Activated CD4-positive, CD25-positive, alpha-beta regulatory T cell (primary cell): ENCODE measurements at places on chromosomes 13 and 19.

- no peak for DNase-seq
Measured at GRCh38 chr19:33193865-33194362, at the start of gene LRP3. Gene LRP3 (plus strand): TSS chr19:33194330. CDS start chr19:33194786, 456 bp downstream.

DNA sequence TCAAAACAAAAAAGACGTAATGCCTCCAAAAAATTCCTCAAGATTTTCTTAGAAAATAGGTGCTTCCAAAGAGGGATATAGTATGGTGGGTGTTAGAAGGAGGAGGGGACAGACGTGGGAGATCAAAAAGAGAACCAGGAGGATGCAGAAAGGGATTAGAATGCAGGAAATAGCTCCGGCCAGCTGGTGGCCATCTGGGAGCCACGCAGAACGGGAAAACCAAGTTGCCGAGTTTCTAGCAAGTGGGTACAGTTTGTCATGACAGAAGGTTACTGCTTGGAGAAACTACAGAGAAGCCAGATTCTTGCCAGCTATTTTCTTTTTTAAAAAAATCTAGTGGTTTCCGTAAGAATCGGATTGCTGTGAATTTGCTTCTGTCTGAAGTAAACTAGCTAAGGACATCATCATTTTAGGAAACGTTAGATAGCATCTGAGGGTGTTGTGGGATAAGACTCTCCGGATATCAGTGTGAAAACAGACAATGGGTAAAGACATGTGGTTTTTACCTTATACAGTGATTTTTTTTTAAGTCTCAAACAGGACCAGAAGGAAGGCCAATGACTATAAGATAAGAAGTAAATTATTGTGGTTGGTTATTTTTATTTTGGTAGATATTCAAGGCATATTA lies 104.9 kb downstream of the HSPH1 start:
- DNase-seq: no peak

GRCh38 chr19:17135001-17135853 lies 59.6 kb downstream of the MYO9B start:
- DNase-seq: no peak

DNA sequence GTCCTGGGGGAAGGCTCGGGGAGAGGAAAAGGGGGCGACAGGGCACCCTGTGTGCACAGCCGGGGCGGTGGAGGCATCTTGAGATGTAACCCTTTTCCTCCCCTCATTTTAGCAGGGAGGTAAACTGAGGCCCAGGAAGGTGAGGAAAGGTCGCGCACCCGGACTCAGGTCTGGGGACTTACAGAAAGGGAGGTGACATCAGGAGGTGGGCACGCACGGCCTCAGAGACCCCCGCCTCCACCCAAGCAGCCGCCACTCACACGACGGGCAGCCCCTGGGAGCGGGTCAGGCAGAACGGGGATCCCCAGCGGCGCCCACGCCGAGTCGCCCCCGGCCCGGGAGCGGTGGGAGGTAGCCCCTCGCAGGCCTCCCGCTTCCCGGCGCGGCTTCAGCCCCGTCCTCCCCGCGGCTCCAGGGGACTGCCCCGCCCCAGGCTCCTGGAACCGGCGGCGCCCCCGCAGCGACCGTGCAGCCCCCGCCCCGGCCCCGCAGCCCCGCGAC lies 477 bp downstream of the PIP5K1C start:
- DNase-seq: no peak

GRCh38 chr19:2462635-2463421 lies 6.1 kb upstream of the LMNB2 start:
- DNase-seq: no peak

DNA sequence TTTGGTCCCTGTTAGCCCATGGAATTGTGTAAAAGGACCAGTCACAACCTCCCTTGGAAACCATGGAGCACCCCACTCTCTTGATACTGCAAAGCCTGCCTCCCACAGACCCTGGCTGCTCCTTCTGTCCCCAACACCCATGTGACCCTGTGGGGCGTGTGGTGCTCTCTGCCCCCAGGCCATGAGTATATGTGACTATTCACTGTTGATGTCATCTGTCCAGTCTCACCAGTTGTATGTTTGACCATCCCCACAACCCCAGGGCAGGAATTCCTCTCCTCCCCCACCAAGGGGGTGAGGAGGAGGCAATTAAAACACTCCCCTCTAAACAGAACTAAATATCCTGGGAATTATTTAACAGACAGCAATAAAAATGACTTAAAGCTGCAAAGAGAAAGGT lies 35.2 kb downstream of the KCTD15 start:
- DNase-seq: no peak

DNA sequence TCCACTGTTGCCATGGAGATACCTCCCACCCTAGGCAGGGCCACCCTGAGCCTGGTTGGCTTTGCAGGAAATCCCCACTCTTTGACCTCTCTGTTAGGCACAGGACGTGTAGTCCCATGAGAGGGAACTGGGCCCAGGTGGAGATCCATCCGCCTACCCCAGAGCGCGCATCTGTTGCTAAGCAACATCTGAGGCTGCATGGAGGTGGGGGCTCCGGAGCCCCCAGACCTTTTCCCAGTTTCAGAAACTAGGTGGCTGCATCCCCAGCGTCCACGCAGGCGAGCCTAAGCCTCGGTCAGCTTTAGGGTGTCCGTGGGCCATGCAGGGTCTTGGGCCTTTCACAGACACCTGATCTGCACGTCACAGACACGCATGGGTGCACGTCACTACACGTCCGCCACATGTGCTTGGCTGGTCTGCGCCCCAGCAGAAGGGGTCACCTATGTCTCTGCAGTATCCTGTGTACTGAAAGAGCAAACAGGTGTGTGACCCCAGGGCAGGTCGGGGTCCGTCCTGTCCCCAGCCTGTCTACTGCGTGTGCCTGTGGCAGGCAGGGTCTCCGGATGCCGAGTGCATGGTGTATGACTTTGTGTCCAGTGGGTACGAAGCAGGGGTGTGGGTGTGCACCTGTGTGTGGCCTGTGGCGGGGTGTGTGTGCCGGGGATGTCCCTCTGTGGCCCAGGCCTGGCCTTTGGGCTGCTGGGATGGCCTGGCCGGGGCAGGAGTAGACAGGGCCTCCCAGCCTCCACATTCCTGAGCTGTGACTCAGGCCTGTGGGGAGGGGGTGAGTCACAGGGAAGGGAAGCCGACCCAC lies 4.1 kb upstream of the CIRBP start:
- no peak for DNase-seq

DNA sequence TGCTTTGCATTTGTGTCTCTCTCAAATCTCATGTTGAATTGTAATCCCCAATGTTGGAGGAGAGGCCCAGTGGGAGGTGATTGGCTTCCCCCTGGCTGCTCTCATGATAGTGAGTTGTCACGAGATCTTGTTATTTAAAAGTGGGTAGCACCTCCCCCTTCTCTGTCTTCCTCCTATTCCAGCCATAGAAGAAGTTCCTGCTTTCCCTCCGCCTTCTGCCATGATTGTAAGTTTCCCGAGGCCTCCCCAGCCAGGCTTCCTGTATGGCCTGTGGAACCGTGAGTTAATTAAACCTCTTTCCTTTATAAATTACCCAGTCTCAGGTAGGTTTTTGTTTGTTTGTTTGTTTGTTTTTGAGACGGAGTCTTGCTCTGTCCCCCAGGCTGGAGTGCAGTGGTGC lies 3.8 kb downstream of the LILRA4 start:
- no peak for DNase-seq

GRCh38 chr13:98442391-98443230 lies 134.3 kb downstream of the STK24 start:
- no peak for DNase-seq

DNA sequence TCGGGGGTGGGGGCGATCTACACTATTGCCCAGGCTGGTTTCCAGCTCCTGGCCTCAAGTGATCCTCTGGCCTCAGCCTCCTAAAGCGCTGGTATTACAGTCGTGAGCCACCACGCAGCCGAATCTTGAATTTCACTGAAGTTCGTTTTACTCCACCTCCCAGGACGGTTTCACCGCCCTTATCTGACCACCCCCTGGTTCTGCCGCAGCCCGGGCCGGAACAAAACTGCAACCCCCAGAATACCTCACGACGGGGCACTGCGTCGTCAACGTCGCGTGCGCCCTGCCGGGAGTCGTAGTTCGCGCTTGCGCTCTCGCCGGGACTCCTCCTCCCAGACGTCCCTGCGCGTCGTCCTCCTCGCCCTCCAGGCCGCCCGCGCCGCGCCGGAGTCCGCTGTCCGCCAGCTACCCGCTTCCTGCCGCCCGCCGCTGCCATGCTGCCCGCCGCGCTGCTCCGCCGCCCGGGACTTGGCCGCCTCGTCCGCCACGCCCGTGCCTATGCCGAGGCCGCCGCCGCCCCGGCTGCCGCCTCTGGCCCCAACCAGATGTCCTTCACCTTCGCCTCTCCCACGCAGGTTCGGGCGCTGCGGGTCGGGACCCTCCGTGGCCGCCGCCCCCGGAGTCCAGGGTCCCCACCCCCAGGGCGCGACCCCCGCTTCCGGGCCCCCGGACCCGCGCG lies at the start of gene ATP5F1D:
TSS of gene ATP5F1D (plus strand) at position 335 of the 679 bp plus-strand sequence. CDS start at position 435, 100 bp downstream.
- peak; percentile 78 for DNase-seq

DNA sequence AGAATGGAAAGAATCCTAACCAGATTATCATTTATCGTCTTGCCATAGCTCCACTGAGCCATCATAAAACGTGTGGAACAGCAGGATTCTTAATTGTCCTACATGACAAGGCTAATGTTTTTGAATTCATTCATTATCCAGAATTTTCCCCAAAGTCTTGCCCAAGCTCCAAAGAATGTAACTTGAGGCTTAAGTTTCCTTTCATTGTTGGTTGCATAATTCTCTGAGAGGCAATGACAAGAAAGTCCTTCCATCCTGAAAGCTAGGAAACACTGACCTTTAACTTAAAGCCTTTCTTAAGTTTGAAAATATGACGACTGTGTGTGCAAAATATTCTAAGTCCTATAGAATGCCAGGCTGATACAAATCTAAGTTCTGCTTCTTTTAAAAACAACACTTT lies 546.1 kb downstream of the SUCLA2 start:
- no peak for DNase-seq

- no peak for DNase-seq
Measured at GRCh38 chr13:101305981-101306411, 110.3 kb downstream of the NALCN start.

- DNase-seq: no peak
Measured at GRCh38 chr19:5913739-5914357, at the start of gene CAPS. Gene CAPS (plus strand): TSS chr19:5914254. CDS start chr19:5914407, 153 bp downstream.

DNA sequence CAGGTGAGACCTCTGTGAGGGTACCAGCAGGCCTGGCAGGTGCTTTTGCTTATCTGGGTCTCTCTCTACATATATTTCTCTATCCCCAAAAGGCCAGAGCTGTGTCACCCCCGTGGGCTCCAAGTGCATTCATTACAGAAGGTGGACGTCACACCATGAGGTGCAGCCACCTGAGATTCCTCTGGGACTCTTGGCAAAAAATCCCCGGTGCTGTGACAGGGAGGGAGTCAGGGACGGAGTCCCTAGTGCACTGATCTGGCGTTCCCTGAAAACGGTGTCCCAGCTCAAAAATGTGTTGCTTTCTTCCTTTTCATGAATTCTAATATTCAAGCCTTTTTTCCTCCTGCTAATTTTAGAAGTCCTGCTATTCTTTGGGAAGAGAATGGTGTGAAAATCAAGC lies 13.5 kb downstream of the TSHZ3 start:
- no peak for DNase-seq

DNA sequence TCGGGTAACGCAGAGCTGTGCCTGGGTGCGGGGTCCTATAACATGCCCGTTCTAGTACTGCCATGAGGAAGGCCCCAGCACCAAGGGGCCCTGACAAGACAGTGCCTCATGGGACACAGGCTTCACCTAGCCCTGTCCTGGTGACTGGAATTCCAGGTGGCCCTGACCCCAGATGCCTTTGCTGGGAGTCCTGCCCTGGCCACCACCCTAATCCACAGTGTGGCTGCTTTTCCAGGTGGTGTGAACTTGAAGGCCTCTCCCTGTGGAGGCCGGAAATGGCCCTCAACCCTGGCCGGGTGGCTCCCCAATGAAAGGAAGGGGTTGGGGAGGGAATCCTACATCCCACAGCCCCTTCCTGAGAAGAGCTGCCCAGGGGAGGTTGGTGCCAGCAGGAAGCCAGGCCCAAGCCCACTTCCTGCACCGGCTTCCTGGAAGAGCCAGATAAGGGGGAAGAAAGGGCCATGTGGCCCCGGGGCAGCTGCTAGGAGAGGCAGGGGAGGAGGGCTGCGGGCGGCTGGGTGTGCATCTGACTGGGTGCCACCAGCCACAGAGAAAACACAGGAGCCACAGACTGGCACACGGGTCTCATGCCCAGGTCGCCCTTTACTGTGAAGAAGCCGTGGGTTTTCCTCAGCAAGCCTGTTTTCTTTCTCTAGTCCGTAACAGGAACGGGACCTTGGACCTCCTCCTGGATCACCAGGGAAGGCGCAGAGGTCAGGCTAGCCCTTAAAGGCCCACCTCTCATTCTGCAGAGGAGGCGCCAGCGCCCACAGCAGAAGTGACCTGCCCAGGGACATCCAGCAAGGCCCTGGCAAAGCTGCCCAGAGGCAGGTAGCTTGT lies 4.7 kb downstream of the LSM4 start:
- DNase-seq: no peak

GRCh38 chr13:82636119-82636518 lies 1246.2 kb downstream of the SLITRK1 start:
- no peak for DNase-seq

DNA sequence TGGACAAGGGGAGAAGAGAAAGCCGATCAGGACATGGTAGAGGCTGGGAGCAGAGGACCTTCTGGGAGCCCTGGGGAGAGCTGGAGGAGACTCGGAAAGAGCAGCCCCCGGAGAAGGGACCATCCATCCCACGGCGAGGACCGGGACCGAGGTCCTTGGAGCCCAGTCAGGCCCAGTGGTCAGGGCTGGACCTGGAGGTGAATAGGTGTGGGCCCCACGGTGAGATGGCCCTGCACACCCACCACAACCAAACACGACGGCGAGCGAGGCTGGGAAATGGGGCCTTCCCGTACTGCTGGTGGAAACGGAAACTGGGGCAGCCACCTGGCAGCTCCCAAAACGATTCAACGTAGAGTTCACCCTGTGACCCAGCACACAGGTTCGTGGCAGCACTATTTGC lies 3.7 kb upstream of the NTN5 start:
- no peak for DNase-seq

DNA sequence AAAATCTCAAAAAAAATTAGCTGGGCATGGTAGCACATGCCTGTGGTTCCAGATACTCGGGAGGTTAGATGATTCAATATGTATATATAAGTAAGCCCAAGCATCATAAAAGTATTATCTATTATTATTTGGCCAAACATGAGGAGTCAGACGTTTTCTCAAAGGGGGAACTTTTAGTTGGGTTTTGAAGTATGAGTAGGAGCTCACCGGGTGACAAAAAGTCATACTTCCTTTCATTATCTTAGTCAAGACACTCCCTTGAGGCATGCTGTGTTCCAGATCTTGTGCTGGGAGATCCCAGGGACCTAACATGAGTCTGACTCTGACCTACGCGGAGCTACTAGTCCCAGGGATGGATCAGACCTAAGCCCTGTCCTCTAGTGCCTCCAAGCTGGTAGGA lies 8.2 kb upstream of the MYH14 start:
- DNase-seq: no peak

GRCh38 chr19:47778954-47779351 lies 450 bp downstream of the SELENOW start:
- DNase-seq: no peak

DNA sequence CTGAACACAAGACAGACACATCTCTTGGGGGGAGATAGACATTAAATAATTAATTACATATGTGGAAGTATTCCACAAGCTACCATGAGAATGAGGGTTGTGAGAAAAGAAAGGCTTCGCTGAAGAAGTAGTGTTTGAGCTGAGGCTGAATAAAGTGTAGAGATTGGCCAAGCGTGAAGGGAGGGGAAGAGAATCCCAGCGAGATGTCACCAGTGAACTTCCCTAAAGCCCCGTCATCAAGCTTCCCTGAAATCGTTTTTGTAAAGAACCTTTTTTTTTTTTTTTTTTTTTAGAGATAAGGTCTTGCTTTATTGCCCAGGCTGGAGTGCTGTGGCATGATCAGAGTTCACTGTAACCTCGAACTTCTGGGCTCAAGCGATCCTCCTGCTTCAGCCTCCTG lies 235.2 kb downstream of the KCNRG start:
- no peak for DNase-seq

GRCh38 chr19:54206030-54206830 lies 5.6 kb downstream of the RPS9 start:
- DNase-seq: no peak
